Activated CD8-positive, alpha-beta memory T cell treated with anti-CD3 and anti-CD28 coated beads, Interleukin-2, amount 50 U/mL, for 48 hours (primary cell): ENCODE measurements at places on chromosomes 3 and 15.

DNA sequence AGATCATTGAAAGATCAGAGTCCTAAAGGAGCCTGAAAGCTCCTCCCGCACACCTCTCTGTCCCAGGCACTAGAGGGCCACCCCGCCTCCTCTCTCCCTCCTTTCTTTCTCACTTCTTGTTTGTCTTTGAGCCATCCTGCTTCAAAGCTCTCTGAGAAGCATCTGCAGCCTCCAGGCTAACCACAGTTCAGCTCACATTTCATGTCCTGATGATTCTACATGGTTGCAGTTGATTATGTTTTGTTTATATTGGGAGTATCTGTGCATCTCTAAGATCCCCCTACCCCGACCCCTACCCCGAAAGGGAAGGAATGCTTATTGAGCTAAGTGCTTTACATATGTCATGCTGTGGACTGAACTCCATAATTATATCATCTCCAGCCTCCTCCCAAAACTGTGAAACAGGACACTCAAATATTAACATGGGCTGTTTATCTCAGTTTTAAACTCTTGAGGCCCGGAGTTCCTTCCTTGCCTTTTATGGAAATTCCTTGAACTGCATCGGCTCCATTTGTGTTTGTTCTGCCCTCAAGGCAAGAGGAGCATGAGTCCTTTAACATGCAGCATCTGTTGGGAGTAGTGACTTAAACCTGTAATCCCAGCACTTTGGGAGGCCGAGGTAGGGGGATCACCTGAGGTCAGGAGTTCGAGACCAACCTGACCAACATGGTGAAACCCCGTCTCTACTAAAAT is 30.9 kb downstream of the MGLL start:
- no peak for DNase-seq

- DNase-seq: no peak
Measured at GRCh38 chr3:95567346-95567745, 1247.0 kb upstream of the EPHA6 start.

DNA sequence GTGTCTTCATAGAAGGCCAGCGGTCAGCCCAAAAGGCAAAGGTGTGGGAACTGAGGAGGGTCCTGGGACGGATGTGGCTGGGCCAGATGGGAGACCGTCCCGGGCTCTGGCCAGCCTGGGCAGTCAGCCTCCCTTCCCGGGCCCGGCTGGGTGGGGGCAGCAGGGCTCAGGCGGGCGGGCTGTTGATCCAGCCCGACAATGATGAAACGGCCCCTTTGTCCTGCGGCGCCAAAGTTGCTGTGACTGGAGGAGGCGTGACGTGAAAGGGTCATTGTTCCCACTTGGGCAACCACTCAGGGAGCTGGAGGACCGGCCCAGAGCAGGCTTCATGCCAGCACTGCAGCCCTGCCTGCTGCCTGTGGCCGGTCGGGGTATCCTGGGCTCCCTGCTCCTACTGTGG is 16.5 kb downstream of the DUSP7 start:
- no peak for DNase-seq

DNA sequence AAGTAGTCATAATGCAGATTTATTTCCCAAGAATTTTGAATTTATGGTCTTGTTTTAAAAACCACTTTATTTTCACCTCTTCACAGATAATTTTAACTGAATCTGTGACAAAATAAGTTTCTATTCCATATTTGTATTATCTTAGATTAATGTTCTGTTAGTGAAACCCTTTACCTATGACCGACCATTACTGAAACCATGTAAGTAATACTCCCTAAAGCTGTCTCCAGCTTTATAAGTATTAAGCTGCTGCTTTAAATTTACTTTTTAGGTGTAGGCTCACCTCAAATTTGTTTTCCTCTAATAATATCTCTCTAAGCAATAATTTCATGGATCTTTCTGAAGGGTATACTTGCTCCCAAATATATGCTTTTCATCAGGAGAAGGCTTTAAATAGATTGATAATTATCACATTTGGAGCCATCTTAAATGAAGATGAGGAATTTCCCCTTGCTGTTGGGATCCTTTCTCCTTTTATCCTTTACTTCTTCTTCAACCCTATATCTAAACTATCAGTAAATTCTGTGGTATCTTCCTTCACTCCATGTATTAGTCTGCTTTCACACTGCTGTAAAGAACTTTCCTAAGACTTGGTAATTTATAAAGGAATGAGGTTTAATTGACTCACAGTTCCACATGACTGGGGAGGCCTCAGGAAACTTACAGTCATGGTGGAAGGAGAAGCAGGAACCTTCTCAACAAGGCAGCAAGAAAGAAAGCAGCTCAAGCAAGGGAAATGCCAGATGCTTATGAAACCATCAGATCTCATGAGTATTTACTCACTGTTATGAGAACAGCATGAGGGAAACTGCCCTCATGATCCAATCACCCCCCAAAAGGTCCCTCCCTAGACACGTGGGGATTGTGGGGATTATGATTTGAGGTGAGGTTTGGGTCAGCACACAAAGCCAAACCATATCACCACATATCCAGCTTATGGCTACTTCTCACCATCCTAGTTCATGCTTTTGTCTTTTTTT is 92.3 kb upstream of the P2RY1 start:
- DNase-seq: no peak

DNA sequence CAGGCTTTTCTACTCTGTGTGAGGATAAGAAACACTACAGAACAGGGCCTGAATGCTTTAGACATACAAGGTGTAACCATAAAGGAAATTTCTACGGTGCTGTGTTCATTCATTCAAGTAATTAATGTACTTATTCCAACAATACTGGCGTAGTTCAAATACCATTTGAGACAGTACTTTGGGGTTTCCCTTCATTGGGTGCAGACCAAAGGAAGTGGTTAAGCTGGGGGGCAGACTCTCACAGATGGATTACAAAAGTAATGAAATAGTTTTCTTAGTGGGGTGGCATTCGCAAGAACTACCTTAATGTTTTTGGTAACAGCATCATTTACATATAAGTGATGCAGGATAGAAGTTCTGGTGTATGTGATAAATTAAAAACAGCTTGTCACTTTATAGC is 65.9 kb downstream of the BTD start:
- DNase-seq: no peak
